NCI-H1436 treated with DMSO at 0.1 percent for 48 hours (cell line): ENCODE measurements at places on chromosomes 12 and 14.
A peak's percentile ranks its signal among the peaks of the same experiment; 100 is the strongest.

DNA sequence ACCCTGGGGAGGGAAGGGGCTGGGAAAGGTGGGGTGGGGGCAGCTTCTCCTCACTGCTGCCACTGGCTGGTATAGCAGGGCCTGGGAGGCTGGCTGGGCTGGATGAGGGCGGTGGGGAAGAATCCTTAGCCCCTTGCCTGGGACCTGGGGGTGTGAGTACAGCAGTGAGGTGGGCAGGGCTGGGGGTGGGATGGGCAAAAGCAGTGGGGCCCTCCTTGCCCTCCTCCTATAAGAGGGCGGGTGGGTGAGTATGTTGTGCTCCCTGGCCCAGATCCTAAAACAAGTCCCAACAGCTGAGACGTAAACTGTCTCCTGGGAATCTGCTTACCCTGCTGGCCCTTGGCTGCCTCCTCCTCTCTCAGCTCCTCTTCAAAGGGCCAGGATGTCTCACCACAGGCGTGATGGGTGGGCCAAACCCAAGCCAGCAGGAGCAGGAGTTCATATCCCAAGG, 2.2 kb downstream of the NCKAP5L start:
- DNase-seq: no peak

DNA sequence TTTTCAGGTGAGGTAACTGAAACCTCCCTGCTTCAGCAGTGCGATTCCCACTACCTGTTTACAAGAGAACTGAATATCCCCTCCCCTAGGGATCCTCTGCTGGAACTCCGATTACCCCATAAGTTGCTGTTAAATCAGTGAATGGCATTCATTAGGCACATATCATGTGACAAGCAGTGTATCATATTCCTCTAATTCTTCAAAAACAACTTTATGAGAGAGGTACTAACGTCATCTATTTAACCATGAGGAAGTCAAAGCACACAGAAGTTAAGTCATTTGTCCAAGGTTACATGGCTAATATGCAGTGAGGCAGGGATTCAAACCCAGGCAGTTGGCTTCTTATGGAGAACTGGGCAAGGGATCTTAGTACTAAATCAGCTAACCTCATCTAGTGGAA, 43.9 kb upstream of the PCED1B start:
- DNase-seq: peak; percentile 42

- no peak for DNase-seq
Observed at GRCh38 chr12:27824126-27824842, 44.2 kb upstream of the MANSC4 start.

DNA sequence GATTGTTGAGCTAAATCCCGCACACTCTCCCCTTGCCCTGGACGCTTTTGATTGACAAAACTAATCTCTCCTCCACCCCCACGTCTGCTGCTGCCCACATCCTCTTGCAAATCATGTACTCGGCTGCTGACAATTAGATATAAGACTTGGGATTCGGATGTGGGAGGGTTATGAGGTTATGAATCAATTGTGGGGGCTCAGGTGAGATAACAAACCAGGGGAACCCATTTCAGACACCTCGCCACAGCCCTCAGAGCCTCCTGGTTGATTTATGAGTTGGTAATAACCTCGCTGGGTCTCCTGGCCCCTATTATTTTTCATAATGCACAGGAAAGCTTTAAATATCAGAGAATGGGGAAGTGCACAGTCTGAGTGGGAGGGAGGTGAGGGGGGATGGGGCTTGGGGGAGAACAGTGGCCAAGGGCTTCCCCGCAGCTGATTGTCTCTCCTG, 449.9 kb downstream of the DPF3 start:
- no peak for DNase-seq

DNA sequence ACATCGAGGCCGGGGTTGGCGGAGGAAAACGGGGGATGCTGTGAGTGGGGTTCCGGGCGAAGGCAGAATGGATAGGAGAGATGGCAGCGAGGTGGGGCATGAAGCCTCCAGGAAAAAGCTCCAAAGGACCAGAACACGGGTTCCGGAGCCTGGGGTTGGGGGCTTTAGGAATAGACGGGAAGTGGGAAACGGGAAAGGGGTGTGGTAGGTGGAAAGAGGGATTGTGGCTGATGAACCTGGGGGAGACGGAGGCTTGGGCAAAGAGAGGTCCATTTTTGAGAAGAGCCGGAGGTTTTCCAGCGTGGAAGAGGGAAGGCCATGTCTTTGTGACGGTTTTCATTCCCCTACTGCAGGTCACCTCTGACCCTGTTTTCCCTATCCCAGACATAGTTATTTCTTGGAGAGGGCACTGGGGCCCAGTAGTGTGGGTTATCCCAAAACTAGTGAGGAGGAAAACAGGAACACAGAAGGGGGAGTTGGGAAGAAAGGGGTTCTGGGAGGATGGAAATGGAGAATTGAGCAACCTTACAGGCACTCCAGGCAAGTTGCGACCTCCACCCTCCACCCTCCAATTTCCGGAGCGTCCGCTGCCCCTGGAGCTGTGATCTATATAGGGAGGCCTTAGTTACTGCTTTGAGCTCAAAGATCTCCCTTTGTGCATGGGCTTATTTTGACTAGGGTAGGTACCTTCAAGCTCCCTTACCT, 1.1 kb downstream of the ATN1 start:
- no peak for DNase-seq

DNA sequence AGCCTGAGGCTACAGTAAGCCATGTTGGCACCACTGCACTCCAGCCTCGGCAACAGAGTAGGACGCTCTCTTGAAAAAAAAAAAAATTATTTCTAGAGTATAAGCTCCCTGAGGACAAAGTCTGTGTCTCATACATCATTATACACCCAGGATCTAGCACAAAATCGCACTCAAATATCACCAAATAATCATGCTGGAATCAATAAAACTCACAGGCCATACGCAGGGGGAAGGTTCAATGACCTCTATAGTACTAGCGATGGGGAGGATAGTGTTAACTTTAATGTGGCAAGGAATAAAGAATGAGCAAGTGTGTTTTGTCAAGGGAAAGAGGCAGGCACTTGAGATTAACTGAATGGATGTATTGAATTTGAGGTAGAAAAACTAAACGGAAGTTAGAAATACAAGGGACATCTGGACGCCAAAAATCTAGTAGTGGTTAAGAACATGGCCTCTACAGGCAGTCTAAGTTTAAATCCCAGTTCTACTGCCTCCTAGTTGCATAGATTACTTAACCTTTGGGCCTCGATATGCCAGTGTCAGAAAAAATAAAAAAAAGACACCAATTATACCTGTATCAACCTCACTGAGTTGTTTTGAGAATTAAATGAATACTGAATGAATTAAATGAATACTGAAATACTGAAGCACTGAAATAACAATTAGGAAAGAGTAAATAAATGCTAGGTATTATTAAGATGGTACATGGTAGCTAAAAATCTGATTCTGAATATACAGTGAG, 4.4 kb upstream of the AP4S1 start:
- no peak for DNase-seq

- DNase-seq: no peak
Observed at GRCh38 chr12:68538726-68539614, 71.7 kb upstream of the RAP1B start.

DNA sequence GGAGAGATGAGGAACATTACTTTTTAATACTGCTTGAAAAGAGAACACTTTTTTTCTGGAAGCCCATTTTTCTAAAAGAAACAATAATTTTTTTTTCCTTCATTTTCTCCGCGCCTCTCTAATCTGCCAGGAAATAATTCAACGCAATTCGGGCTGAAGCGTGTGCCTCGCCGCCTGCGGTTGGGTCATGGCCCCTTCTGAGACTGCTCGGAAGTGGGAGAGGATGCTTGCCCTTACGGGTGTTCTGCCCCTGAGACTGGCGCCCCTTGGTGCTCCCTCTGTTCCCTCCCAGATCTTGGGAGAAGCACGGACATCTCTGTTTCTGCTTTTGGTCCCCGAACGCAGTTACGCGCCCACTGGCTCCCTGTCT, 332 bp upstream of the TBC1D30 start:
- peak; percentile 42 for DNase-seq

DNA sequence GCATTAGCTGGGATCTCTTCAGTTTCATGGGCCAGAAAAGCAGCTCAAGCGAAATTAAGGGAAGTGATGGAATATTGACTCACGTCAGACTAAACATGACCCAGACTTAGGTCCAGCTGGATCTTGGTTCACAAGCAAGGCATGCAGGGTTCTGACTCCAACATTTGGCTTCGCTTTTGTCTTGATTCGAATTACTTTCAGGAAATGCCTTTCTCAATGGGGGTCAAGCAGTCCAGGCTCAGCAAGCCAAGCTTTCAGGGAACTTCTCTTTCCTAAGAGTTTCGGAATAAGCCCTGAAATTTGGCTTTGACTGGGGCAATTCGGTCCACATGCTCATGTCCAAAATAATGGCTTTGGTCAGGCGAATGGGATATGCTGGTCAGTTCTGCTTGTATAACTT, 678.7 kb upstream of the TMEM132C start:
- DNase-seq: no peak

- no peak for DNase-seq
Observed at GRCh38 chr12:90823859-90824258, 131.1 kb downstream of the CCER1 start.

DNA sequence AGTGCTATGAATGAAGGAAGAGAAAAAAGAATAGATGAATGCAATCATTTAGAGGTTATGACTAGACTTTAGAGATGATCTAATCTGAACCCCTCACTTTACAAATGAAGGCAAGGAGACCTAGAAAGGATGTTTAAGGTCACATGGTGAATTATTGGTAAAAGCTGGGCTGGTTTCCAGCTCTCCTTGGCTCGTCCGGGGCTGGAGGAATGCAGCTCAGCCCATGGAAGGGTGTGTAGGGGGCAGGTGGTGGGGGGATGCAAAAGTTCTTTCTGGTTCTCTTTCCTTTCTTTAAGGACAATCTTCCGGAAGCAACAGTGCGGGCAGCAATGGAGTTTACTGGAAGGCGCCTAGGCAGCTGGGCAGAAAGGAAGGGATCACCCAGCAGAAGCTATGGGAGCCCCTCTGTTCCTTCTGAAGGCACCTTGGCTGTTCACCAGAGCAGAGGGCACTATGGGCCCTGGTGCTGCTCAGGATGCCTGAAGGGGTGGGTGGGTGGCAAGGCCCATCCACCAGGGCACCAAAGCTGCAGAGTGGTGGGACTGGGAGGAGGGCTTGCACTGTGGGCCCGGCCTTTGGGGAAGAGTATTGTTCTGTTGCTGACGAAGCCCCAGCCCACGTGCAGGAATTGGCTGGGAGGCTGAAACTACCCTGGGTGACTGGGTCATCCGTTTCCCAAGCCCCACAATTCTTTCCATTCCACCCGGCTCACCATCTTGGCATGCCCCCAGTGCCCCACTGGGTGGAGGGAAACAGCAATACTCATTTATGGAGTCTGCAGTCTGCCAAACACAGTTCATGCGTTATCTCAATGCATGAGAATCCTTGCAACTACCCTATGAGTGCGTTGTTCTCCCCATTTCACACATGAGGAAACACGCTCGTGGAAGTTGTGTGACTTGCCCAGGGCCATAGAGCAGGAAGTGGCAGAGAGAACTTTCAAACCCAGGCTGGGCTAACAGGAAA, 78.2 kb downstream of the IRF2BPL start:
- DNase-seq: no peak

- no peak for DNase-seq
Observed at GRCh38 chr12:7361265-7361664, 57.4 kb downstream of the ACSM4 start.

- no peak for DNase-seq
Observed at GRCh38 chr12:88144546-88145468, 2.7 kb downstream of the TMTC3 start.

- no peak for DNase-seq
Observed at GRCh38 chr12:124477107-124477915, 90.1 kb downstream of the NCOR2 start.

DNA sequence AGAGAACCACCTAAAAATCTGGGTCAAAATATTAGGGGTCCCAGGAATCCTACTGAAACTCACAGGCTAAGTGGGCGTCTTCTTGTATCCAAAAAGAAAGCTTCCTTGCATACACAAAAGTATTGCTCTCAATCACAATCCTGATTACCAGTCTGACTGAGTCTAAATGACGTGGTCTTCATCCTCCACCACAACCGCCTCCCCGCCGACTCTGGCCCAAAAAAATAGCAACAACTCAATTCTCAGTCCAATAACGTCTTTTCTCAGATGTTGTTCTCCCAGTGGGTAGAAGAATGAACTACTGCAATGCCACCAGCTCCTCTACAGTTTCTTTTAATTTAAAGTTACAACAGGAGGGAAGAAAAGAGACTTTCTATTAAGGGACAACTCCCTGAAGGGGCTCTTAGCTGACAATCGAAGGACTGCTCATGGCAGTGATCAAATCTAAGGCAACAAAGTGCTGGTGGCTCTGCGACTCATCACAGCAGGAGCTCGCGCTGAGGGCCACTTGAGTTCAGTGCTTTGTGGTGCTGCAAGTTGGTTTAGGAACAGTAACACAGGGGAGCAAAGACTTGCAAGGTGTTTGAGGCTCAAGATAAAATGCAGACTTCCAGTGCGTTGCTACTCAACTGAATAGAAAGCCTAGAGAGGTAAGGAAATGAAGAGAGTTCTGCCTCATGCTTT, 394.1 kb downstream of the BCAT1 start:
- no peak for DNase-seq

DNA sequence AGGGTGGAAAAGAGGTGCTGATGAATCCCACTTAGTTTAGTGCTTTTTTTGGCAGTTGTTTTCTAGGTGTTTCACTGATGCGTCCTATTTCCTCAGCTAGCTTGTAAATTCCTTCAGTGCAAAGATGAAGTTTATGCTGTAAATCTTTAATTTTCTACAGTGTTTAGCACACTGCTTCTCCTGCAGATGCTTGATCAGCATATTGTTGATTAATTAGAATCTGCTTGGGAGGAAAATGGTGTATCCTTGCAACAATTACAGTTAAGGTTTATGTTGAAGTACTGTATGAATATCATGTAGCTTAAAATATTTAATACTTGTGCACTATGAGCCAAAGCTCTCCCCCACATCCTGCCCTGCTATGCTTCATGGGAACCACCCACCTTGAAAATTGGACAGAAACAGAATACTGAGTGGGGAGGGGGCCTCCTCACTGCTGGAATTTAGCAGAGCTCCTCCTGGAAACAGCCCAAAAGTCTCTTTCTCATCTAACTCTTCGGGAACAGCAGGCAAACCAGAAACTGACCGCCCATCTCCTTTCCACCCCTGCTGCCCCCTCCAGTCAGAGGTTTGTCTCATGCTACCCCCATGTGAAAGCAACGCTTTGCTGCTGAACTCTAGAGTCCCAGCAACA, 20.3 kb upstream of the DHRS4 start:
- no peak for DNase-seq

DNA sequence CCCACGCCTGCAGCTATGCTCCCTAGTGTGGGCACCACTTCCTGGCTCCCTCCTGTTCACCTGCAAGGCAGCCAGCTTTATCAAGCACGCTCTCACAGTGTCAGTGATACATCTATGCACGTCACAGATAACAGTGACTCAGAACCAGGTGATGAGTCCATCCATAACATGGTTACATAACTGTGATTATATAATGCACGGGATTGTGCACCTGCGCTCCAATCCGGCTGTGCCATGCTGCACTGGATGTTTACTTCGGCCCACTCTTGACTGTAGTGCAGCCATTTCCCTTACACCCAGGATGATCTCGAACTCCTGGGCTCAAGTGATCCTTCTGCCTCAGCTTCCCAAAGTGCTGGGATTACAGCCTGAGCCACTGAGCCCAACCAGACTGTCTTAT, 38.4 kb upstream of the CEP83 start:
- no peak for DNase-seq
